T-helper 2 cell treated with Interferon-gamma antibody and Interleukin-4, amounts not matched to agents 100 ng/mL and 5 ng/mL, for 36 hours (primary cell): ENCODE measurements at places on chromosomes 7 and 10. TPM values are rescaled to one million over a fixed set of nuclear protein-coding genes. Genes with fewer than 3 reads are reported as not detected.

ATP6V0A4 gene
- not detected in 2 replicates for total RNA-seq

NPY4R gene
- total RNA-seq, result not detected in 2 replicates

ENTPD7 gene
- total RNA-seq, result 7.9 and 8.3 TPM in 2 replicates

RPEL1 gene
- total RNA-seq, result not detected in 2 replicates

CHST15 gene
- total RNA-seq, result 0.05 TPM in 1 of 2 replicates, not detected in the other

SCIN gene
- 0.11 and 0.30 TPM in 2 replicates for total RNA-seq

COL1A2 gene
- total RNA-seq, result 0.25 TPM in 2 replicates

SMO gene
- total RNA-seq, result 0.05 and 0.14 TPM in 2 replicates
